ENCODE measurements at places on chromosomes 2 and 18. TPM values are rescaled to one million over a fixed set of nuclear protein-coding genes. Genes with fewer than 3 reads are reported as not detected.

DNA sequence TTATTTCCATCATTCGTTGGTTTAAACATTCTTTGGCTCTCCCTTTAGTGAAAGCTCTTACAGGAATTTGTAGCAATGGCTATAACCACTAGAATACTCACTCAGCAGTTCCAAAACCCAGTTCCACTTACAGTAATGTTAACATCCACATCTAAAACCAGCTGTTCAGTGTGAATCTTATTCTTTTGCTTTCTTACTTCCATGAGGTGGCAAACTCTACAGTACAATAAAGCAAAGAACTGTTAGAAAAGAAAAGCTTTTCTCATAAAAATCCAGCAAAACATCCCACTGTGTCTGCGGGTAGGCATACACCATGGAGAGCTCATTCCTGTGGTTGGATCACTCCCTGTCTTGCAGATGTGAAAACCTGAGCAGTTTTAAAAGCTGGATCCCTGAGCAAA, 147.1 kb downstream of the ARHGAP28 start:
- peak; percentile 41 for DNase-seq

The KCNK3 gene
- total RNA-seq, result 11.8 TPM

GRCh38 chr2:100964681-100965169, 37.4 kb upstream of the RPL31 start:
- no peak for DNase-seq

- no peak for DNase-seq
Observed at GRCh38 chr2:220152281-220152935, 525.0 kb downstream of the SLC4A3 start.

GRCh38 chr2:206424134-206424533, 19.2 kb upstream of the ADAM23 start:
- peak; percentile 44 for DNase-seq

The QPCT gene
- total RNA-seq, result 37.6 TPM

- DNase-seq, result no peak
Observed at GRCh38 chr2:190362894-190363293, 19.5 kb downstream of the INPP1 start.

DNA sequence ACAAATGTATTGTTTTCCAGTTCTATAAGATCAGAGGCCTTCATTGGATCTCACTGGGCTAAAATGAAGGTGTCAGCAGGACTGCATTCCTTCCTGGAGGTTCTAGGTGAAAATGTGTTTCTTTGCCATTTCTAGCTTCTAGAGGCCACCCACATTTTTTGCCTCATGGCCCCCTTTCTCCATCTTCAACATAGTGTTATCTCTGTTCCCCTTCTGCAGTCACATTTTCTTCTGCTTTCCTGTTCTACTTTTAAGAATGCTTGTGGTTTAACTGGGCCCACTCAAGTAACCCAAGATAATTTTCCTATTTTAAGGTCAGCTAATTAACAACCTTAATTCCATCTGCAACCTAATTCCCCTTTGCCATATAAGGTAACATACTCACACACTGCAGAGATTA, 36.1 kb downstream of the METTL21A start:
- no peak for DNase-seq

DNA sequence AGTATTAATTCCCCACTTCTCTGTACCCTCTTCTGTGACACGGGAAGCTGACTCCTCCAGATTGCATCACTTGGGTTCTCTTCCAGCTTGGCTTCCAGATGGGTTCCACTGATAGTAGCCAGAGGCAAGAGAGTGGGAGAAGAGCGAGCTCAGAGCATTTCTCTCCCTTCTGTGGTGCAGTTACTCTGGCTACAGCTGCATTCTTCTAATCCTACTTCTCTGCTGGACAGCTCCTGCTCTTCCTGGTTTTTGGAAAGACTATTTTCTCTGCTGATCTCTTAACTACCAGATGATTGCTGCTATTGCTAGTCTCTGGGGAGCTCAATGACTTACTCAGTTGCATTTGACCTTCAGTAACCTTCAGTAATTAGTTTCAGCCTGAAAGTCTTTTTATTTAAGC, 187.5 kb upstream of the MAP2 start:
- peak; percentile 8 for DNase-seq
